ENCODE measurements at places on chromosomes 16 and 17.

DNA sequence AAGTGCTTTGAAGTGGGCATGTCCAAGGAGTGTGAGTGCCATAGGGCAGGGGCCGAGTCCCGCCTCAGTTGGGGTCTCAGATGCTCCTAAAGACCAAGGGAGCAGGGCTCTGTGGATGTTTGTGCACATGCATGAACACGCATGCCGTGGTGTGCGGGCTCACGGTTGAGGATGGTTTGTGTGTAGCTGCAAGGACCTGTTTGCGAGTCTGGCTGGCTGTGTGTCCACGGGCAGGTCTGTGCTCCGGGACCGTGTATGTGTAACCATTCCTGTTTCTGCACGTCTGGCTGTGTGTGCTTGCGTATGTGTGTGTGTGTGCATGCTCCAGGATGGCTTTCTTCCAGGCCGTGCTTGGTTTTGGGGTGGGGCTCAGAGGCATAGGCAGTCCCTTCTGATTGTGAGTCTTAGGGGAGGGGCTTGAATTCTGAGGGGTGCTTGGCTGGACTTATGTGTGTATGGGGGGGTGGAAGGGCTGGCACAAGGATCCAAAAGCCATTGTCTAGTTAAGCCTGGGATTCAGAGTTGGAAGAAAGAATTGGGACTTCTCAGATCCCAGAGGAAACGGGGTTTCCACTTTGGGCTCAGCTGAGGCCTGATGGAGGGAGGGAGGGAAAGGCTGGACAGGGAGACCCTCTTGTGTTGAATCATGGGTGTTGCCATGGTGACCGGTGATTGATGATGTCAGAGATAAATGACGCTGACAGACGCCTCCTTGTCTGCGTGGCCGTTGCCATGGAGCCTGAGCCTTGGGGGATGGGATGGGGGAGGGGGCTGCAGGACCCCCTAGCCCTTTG, 14.4 kb downstream of the GJD3 start:
- H3K27me3 ChIP-seq: no peaks in the 10 kb centered on the region
- no peak for DNase-seq
- no peak overlapping the region for H3K4me3 ChIP-seq
- H3K27ac ChIP-seq: peak overlapping the region; percentile 86
- H3K36me3 ChIP-seq: peaks cover 13% of the 10 kb centered on the region

DNA sequence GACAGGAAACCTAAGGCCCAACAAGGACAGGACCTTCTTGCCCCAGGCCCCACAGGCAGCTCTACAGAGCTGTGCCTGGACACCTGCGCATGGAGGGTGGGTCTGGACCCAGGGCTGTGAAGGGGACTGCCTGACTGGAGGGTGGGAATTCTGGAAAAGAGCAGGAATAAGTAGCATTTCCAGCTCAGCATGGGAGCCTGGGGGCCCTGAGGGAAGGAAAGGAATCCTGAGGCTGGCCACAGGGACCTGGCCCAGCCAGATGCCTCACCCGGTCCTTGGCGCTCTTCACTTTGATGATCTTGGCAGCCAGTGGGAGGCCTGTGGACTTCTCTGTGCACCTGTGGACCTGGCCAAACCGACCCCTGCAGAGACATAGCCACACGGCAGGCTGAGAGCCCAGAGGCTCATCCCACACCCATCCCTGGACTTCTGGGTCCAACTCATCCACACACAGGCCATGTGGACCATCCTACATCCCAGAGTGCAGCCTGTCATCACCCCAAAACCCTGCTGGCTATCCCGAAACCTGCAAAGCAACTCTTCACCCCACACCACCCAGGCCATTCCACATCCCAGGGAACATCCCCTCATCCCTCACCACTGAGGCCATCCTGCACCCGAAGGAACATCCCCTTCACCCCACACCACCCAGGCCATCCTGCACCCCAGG, 18.7 kb downstream of the MYLK3 start:
- H3K36me3 ChIP-seq: peaks cover 6% of the 10 kb centered on the region
- no peak overlapping the region for H3K27ac ChIP-seq
- no peaks in the 10 kb centered on the region for H3K27me3 ChIP-seq

DNA sequence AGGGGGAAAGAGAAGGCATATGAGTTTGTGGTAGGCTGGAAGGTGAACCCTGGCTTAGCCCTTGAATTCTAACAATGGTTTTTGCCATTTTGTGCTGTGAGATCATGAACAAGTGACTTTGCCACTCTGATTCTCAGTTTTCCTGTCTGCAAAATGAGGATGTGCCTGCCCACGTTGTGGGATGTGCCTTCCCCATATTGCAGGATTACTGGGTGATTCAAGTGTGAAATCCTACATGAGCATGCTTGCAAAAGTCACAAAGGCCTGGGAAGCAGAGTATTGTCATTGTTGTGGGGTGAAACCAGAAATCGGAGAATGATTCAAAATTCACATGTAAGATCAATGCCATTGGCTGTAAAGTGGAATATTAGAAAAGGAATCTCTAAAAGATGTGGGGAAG, 28.6 kb upstream of the TVP23A start:
- H3K4me3 ChIP-seq: no peak overlapping the region
- peaks cover 3% of the 10 kb centered on the region for H3K4me1 ChIP-seq
- H3K36me3 ChIP-seq: no peaks in the 10 kb centered on the region
- peaks cover 27% of the 10 kb centered on the region for H3K27me3 ChIP-seq

GRCh38 chr17:49454050-49454449, 39.4 kb upstream of the PHB1 start:
- peaks cover 22% of the 10 kb centered on the region for H3K4me1 ChIP-seq
- no peak for DNase-seq
- H3K27ac ChIP-seq: no peak overlapping the region
- no peaks in the 10 kb centered on the region for H3K36me3 ChIP-seq
- H3K4me3 ChIP-seq: no peak overlapping the region

- peaks cover 35% of the 10 kb centered on the region for H3K4me1 ChIP-seq
- DNase-seq: peak; percentile 29
- peaks cover 73% of the 10 kb centered on the region for H3K36me3 ChIP-seq
These were observed 45.3 kb downstream of the BRD7 start for GRCh38 chr16:50323335-50324011.

GRCh38 chr17:62405451-62405850, 18.2 kb upstream of the METTL2A start:
- H3K4me3 ChIP-seq: no peak overlapping the region
- no peak overlapping the region for H3K27ac ChIP-seq
- no peaks in the 10 kb centered on the region for H3K4me1 ChIP-seq
- no peak for DNase-seq
- H3K27me3 ChIP-seq: peaks cover 25% of the 10 kb centered on the region
- no peaks in the 10 kb centered on the region for H3K36me3 ChIP-seq

DNA sequence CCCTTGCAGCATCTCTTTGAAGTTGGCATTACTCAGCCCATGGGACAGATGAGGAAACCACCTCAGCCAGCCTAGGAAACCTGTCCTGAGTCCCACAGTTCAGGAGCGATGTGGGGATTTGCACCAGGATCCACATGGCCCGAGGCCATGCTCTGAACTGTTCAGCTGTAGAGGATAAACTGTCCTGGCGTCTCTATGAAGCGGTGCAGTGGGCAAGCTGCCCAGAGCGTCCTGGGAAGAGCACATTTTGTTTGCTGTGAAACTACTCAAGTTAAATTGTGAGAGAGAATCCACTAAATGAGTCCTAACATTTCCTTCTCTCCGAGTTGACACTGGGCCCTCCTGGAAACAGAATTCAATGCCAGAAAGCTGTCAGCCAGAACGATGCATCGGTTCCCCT, 276.6 kb upstream of the TNRC6C start:
- DNase-seq: no peak
- peaks cover 6% of the 10 kb centered on the region for H3K27me3 ChIP-seq
- H3K27ac ChIP-seq: no peak overlapping the region
- H3K4me1 ChIP-seq: peaks cover 4% of the 10 kb centered on the region

GRCh38 chr17:4998027-4998731, 429 bp downstream of the KIF1C start:
- no peaks in the 10 kb centered on the region for H3K27me3 ChIP-seq
- no peak overlapping the region for H3K27ac ChIP-seq
- H3K4me1 ChIP-seq: peaks cover 17% of the 10 kb centered on the region
- no peaks in the 10 kb centered on the region for H3K36me3 ChIP-seq

DNA sequence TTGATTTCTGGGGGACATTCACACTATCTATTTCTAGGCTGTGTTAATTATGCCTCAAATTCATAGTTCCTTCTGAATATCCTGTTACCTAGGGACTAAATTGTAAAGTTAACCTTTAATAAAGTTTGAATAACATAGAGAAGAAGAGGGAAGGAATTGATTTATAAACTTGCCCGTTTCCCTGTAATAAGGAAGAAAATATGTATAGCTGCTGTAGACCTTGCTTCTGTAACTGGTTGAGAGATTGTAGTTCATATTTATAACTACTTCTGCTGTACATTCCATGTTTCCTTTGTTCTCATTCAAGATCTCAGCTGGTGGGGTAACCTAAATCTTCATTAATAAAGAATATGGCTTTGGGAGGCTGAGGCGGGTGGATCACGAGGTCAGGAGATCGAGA, 19.2 kb downstream of the NF1 start:
- no peaks in the 10 kb centered on the region for H3K36me3 ChIP-seq
- no peaks in the 10 kb centered on the region for H3K27me3 ChIP-seq
- no peak overlapping the region for H3K4me3 ChIP-seq
- H3K4me1 ChIP-seq: no peaks in the 10 kb centered on the region
- DNase-seq: no peak

- H3K27me3 ChIP-seq: no peaks in the 10 kb centered on the region
- H3K36me3 ChIP-seq: no peaks in the 10 kb centered on the region
- H3K27ac ChIP-seq: no peak overlapping the region
- peaks cover 37% of the 10 kb centered on the region for H3K4me1 ChIP-seq
These were observed 4.0 kb downstream of the SKA2 start for GRCh38 chr17:59151006-59151405.

- no peak overlapping the region for H3K4me3 ChIP-seq
- no peak overlapping the region for H3K27ac ChIP-seq
- no peak for DNase-seq
- H3K4me1 ChIP-seq: peaks cover 13% of the 10 kb centered on the region
- H3K27me3 ChIP-seq: no peaks in the 10 kb centered on the region
These were observed 21.2 kb downstream of the SPHK1 start for GRCh38 chr17:76405607-76405966.
